ENCODE measurements at places on chromosomes 4 and X.

- DNase-seq: no peak
These were observed 29.9 kb downstream of the DKK2 start for GRCh38 chr4:107006218-107006617.

GRCh38 chr4:16909281-16909680 is 10.8 kb upstream of the LDB2 start:
- no peak for DNase-seq

DNA sequence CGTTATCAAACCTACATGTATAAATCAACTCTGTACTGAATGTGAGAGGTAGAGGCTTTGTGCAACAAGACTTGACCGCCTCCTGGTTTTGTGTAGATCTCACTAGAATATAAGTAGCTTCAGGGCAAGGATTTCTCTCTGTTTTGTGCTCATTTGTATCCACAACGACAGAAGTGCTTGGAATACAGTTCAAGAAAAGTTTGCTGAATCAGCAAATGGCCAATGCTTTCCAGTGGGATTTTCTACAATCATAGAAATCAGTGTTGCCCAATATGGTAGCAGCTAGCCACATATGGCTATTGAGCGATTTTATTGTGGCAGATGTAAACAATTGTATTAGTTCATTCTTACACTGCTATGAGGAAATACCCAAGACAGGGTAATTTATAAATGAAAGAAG is 127.4 kb downstream of the VCX3A start:
- DNase-seq: no peak

GRCh38 chr4:107243141-107243781 is 207.1 kb upstream of the DKK2 start:
- no peak for DNase-seq

GRCh38 chrX:21972721-21973120 is 32.2 kb downstream of the SMS start:
- no peak for DNase-seq

DNA sequence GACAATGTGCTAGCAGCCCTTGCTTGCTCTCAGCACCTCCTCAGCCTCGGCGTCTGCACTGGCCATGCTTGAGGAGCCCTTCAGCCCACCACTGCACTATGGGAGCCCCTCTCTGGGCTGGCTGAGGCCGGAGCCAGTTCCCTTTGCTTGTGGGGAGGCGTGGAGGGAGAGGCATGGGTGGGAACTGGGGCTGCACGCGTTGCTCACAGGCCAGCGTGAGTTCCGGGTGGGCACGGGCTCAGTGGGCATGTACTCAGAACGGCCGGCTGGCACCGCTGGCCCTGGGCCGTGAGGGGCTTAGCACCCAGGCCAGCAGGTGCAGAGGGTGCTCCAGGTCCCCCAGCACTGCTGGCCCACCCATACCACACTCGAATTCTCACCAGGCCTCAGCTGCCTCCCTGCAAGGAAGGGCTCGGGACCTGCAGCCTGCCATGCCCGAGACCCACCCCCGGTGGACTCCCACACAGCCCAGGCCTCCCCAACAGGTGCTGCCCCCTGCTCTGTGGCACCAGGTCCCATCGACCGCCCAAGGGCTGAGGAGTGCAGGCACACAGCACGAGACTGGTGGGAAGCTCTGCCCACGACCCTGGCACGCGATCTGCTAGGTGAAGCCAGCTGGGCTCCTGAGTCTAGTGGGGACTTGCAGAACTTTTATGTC is 100.3 kb downstream of the SLC39A8 start:
- no peak for DNase-seq

DNA sequence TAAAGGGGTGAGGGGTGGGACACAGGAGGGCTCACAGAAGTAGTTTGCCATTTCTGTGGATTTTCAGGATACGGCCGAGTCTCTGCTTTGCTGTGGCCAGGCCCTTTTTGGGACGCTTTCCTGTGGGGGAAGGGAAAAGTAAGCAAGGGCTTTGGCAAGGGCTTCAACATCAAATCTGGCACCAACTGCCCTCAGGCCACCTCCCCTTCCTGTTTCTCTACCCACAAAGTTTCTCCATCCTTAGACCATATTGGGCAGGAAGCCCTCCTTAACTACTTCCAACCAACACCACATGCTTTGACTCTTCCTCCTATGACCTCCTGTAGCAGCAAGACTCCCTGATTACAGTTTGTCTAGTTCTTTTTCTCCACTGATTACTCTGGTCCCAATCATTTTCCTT is 105.1 kb downstream of the PHF8 start:
- DNase-seq: no peak

DNA sequence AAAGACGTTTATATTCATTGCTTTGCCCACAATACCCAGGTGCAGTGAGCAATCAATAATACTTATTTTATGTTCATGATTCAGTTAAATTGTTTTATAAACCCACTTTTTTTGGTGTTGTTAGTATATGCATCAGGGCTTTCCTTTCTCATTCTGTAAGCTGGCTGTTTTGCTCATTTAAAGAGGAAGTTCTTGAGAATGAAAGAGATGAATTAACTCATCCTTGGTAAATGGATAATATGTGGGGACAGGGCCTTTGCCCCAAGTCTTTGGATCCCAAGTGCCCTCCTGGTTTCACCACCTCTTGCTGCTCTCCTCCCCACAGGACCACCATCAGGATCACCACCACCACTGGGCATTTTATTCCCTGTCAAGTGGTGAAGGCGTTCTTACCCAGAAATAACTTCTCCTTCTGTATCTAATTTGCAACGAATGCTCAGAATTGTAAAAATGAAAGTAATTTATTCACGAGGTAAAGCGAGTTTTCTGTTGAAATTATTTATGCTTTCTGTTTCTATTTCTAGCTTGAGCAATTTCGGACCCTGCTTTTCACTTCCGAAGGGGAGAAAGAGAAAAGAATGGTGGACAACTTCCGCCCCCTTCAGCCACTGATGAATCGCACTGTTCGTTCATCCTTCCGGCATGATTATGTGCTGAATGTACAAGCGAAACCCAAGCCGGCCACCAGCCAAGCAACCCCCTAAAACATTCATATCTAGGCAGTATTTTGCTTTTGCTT is 8.2 kb upstream of the ZRSR2 start:
- no peak for DNase-seq

- DNase-seq: no peak
These were observed 522 bp downstream of the FNIP2 start for GRCh38 chr4:158769175-158769921.

DNA sequence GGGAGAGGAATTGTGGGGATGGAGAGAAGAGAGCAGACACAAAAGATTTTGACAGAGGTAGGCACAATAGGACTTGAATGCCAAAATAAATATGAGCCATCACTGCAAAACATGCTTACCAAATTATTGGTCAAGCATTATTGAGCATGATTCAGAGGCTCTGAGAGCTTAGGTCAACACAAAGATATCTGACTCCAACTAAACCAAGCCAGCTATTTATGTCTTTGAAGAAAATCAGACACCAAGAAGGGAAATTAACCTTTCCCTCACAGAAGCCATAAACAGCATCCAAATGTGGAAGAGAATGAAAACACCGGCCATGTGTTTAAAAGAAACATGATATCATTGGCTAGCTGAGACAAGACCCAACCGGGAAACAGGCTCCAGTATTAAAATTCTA is 323.2 kb downstream of the RAB28 start:
- peak; percentile 4 for DNase-seq

GRCh38 chr4:10057023-10057395 is 35.7 kb upstream of the SLC2A9 start:
- DNase-seq: no peak

DNA sequence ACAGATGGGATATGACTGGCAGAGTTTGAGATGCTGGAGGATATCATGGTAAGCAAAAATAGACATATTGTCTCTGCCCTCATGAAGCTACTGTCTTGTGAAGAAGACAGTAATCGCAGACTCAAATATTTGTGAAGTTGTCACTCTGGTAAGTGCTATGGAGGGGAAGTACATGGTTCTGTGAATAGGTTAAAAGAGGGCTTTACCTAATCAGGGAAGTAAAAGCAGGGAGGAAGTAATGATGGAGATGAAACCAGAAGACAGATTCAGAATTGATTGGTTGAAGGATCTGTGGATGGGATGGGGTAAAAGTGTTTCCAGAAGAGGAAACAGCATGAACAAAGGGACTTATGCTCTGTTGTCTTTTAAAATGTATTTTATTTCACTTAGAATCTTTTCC is 19.3 kb upstream of the MAGED1 start:
- no peak for DNase-seq

GRCh38 chr4:157050561-157050960 is 25.4 kb upstream of the GLRB start:
- no peak for DNase-seq

GRCh38 chr4:35963383-35963782 is 280.9 kb downstream of the ARAP2 start:
- DNase-seq: no peak

- DNase-seq: no peak
These were observed 101.8 kb downstream of the RASGEF1B start for GRCh38 chr4:81369886-81370285.

DNA sequence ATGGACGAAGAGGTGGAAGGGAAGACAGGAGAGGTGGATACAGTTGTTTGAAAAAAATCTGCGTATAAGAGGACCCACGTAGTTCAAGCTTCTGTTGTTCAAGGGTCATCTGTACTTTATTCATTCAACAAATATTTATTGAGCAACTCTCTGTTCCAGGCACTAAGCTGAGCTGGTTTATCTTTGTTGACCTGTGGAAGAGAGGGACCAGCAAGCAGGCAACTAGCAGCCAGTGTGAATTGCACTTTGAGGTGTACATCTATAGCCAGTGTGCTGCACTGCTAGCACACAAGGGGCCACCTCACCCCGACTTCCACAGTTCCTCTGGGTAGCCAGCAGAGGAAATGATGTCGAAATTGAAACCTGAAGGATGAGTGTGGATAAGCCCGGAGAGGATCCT is 191.4 kb downstream of the SOWAHB start:
- DNase-seq: no peak

- DNase-seq: no peak
These were observed 748.0 kb upstream of the PCDH7 start for GRCh38 chr4:29972121-29972520.
